ENCODE measurements at places on chromosomes 4 and X.

GRCh38 chr4:73258436-73258685 is 237 bp downstream of the ANKRD17 start:
- no peak for DNase-seq

GRCh38 chr4:48681856-48682255 is 98.2 kb downstream of the FRYL start:
- no peak for DNase-seq

- no peak for DNase-seq
Measured at GRCh38 chr4:112739442-112739841, 102.5 kb downstream of the LARP7 start.

GRCh38 chr4:88411491-88412096 is 32.9 kb downstream of the HERC6 start:
- DNase-seq: no peak

- no peak for DNase-seq
Measured at GRCh38 chrX:118507766-118508165, 12.2 kb downstream of the DOCK11 start.

DNA sequence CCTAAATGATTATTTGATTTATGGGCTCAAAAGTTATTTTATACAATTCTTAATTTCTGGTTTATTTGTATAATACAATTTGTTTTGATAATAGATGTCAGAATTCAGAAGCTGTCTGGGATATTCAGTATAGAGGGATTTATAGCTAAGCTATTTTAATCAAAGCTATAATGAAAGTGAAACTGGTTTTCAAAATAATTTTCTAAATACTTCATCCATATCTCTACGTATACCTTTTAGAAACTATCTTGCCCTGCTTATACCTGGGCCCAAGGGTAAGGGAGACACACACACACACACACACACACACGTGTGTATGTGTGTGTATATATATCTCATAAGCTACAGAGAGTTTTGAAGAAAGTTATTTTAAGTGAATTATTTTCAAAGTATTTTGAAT is 2.9 kb downstream of the TMEM131L start:
- no peak for DNase-seq

DNA sequence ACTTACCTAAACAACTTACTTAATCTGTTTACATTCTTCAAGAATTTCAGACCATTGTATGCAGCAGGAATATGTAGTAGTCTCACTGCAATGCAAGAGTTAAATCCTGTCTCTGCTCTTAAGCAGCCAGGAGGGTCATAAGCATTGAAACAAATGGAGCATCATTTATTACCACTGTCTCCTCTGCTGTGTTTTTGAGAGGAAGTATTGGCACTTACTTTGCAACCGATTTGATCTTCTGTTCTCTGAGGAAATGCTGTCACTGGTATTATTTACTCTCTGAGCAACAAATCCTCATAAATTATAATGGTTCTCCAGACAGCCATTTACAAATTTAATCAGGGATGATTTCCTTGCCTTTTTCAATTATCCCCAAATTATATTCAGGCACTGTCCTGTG is 1367.1 kb downstream of the STIM2 start:
- no peak for DNase-seq

DNA sequence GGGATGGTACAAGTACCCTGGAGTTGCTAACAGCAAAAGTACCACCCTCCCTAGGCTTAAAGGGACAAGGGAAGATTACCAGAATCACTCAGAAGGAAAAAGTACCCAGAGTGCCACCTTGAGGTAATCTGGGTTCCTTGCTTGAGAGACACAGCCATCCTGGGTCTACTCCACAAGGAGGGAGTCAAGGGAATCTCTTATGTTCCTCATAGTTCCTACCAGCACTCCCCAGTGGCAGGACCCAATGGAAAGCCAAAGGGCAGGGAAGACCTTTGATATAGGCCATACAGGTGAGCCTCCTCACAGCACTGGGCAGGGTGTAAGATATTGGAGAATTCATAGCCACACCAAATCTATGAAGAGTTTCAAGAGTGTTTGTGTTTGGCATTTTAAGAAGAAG is 5.7 kb downstream of the IL2 start:
- DNase-seq: peak; percentile 9

DNA sequence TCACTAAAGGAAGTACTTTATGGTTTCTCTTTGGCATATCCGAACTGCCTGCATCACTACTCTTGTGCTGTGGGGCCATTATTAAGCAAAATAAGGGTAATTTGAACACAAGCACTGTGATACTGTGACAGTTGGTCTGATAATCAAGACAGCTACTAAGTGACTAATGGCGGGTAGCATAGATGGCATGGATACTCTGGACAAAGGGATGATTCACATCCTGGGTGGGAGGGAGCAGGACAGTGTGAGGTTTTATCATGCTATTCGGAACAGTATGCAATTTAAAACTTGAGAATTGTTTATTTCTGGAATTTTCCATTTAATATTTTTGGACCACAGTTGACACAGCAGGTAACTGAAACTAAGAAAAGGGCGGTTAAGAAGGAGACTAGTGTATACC is 52.6 kb upstream of the CITED1 start:
- DNase-seq: no peak

DNA sequence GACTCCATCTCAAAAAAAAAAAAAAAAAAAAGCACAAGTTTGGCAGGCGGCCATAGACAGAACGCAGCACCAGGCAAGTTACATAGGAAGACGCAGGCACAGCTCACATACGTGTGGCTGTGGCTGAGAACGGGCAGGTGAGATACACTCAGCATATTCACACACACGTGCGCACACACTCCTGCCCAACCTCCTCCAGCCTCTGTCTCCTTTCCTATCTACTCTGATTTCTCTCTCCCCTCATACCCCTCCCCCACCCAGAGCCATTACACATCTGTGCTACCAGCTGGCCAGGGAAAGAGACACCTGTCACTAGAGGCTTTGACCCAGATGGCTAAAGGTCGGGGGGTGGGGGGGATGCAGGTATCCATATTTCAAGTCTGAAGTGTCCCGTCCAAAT is 2.2 kb upstream of the SLC38A5 start:
- DNase-seq: no peak

DNA sequence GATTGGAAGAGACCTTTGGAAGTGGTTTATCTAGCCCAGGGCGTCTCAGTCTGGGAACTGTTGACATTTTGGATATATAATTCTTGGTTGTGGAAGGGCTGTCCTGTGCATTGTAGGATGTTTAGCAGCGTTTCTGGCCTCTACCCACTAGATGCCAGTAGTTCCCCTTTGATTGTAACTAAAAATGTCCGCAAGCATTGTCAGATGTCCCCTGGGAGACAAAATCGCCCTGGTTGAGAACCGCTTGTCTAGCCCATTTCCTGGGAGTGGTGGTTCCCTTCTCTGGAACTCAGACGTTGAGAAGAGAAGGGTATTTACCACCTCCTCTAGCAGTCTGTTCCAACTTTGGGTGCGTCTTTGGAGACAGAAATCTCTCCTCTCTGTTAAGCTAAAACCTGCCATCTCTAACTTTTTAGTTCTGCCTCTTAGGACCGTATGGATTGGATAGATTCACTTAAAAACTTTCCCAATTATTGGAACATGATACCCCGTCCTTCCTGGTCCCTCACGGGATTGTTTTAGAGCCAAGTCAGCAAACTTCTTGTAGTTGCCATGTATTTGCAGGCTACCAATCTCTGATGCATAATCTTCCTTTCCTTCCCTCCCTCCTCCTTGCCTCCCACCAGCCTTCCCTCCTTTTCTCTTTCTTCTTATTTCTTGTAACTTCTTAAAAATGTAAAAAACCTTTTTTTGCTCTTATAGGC is 13.9 kb downstream of the TMEM165 start:
- DNase-seq: no peak

- DNase-seq: no peak
Measured at GRCh38 chrX:130933358-130933757, 30.3 kb upstream of the ENOX2 start.

DNA sequence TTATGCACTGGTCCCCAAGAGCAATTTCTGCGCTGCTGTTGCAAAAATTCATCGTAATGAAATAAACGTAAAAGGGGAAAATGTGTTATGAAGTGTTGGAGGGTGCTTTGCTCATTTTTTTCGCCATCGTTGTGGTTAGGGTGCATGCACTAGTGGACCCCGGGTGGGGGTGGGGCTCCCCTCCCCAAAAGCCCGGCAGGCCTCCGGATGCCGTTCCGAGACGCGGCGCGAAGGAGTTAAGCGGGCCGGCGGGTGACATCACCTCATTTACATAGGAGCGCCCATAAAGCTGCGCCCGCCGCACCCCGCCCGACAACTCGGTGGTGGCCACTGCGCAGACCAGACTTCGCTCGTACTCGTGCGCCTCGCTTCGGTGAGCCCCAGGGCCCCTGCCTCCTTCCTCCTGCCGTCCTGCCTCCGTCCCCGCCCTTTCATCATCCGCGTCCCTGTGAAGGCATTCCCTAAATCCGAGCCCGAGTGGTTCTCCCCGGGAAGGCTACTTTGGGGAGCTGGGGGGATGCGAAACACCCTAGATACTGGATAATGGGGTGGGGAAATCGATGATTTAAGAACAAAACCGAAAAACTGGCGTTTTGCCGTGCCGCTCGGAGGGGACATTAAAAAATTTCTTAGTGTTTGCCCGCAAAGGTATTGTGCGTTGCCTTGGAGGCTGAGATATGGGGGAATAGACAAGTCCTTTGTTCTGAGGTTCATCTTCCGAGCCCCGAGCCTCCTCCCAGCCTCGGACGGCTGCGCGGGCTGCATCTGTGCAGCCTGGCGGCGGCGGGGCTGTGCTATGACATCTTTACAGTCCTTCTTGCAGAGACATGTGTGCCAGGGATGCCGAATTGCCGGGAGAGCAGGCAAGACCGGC is at the start of gene TMSB4X:
TSS of gene TMSB4X (plus strand) at position 315 of the 874 bp plus-strand sequence.
- DNase-seq: peak; percentile 67

- no peak for DNase-seq
Measured at GRCh38 chrX:69010339-69010738, 154.9 kb downstream of the PJA1 start.

DNA sequence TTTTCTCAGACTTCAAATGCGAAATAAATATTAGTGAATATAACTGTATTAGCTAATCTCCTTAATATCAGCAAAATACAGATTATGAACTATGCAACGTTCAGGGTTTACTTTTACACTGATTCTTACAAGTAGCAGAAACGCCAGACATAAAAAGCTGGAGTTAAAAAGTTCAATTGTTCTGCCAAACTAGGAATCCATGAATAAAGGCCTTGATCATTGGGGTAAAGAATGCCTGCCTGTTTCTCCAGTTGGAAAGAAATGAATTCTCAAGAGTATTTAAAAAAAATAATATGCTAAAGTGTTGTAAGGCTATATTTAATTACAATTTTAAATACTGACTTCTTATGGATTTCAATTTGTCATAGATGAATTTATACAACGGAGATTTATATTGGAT is 612.2 kb downstream of the DMD start:
- DNase-seq: no peak

- no peak for DNase-seq
Measured at GRCh38 chr4:83558680-83559079, 22.8 kb downstream of the GPAT3 start.

- DNase-seq: no peak
Measured at GRCh38 chr4:32958586-32958985, 2238.4 kb downstream of the PCDH7 start.

DNA sequence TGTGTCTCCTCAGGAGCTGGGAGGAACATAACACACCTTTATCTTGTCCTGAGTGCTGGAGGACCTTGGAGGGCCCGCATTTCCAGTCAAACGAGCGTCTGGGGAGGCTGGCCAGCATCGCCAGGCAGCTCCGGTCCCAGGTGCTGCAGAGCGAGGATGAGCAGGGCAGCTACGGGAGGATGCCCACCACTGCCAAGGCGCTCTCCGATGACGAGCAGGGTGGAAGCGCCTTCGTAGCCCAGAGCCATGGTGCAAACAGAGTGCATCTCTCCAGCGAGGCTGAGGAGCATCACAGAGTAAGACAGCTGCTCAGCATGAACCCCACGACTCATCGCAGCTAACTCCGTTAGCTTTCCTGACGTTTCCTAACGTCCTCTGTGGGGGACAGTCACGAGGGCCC is 430 bp downstream of the TRIML1 start:
- DNase-seq: no peak

- DNase-seq: no peak
Measured at GRCh38 chr4:36332782-36333131, 51.3 kb downstream of the DTHD1 start.

DNA sequence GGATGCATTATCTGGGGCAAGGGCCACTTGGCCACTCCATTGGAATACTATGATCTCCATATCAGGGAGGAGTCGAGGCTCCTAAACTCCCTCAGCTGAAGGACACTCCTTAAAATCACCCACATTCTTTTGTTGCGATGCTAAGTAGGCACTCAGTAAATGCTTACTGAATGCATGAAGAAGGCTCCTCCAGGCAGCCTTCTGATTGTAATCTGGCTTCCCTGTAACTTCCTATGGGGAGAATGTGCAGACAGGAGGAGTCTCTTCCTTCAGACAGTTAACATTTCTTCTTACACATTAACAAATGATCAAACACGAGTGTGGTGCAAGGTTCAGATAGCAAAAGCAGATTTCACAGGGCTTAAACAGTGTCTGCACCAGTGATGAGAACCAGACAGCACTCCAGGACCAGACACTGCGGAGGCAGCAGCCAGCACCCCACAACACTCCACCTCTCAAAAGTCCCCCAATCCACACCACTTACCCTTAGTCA is 21.4 kb upstream of the USO1 start:
- peak; percentile 11 for DNase-seq

DNA sequence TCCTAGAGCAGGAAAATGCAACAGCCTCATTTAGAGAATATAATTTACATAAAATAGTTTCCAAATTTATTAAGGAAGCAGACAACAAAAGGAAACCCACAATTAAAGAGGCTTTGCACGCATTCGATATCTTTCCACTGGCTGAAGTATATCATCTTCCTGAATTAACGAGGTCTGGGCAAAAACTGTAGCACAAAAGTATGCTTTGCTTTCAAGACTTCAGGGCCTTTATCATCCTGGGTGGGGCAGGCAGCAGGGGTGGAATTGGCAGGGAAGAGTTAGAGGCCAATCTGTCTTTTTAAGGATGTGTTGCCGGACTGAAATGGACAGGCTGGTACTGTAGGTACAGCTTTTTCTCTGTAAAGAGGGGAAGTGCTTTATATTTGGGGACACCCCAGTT is 17.0 kb upstream of the STX18 start:
- peak; percentile 52 for DNase-seq

DNA sequence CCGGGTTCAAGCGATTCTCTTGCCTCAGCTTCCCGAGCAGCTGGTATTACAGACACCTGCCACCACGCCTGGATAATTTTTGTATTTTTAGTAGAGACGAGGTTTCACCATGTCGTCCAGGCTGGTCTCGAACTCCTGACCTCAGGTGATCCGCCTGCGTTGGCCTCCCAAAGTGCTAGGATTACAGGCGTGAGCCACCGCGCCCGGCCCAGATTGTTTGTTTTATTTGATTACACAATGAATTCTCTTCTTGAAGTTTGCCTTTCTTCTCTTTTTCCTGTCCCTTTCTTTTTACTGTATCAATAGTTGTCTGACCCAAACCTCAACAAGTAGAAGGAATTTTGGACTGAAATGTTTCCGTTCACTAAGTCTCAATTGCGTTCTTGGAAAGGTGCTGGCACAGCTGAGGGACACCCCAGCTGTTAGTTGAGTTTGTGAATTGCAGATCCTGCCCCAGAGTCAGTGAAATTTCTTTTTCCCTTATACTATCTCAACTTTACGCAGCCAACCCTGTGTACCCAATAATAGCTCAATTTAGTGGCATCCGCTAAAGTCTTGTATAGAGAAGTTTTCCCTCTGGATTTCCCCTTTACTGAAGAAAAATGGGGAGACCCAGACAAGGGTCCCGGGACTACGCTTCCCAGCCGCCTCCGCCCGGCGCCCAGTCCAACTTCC is 639 bp upstream of the MTM1 start:
- no peak for DNase-seq

GRCh38 chr4:148079961-148080360 is 348.1 kb downstream of the ARHGAP10 start:
- no peak for DNase-seq

- no peak for DNase-seq
Measured at GRCh38 chr4:186930024-186930423, 206.4 kb upstream of the FAT1 start.
